Stimulated activated naive CD4-positive, alpha-beta T cell (primary cell): ENCODE measurements at places on chromosomes 1 and 21.

- DNase-seq: no peak
These were observed 3.4 kb downstream of the TAL1 start for GRCh38 chr1:47228644-47229030.

GRCh38 chr1:24704411-24705259 is 40.6 kb upstream of the CLIC4 start:
- DNase-seq: no peak

- DNase-seq: no peak
These were observed 24.5 kb upstream of the EPHA2 start for GRCh38 chr1:16180291-16180824.

DNA sequence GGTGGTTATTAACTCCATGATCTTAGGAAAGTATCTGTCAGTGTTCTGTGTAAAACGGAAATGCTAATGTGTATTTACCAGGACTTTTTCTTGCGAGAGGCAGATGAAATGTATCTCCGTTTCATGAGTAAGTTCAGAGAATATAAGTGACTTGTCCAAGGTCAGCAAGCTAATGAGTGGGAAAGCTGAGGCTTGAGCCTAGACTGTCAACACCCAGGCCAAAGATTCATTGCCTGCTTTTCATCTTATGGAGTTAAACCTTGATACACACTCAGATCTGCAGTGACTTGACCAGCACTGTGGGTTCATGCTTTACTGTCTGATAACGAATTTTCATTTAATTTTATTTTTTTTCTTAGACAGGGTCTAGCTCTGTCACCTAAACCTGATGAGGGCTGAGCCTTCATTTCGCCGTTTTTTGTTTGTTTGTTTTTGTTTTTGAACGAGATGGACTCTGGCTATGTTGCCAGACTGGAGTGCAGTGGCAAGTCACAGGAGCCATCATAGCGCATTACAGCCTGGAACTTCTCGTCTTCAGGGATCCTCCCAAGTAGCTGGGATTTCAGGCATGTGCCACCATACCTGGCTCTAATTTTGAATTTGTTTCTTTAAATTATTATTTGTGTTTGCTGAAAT is 918 bp upstream of the JTB start:
- DNase-seq: no peak

GRCh38 chr1:192474080-192474683 is 101.4 kb upstream of the RGS1 start:
- DNase-seq: peak; percentile 34

GRCh38 chr1:245124644-245125043 is 30.1 kb upstream of the KIF26B start:
- no peak for DNase-seq

- no peak for DNase-seq
These were observed 15.7 kb downstream of the S100A16 start for GRCh38 chr1:153597206-153597605.

GRCh38 chr1:238664139-238664538 is 722.2 kb upstream of the CHRM3 start:
- DNase-seq: no peak

- no peak for DNase-seq
These were observed 546 bp downstream of the SKI start for GRCh38 chr1:2228694-2229036.

GRCh38 chr1:25492323-25492722 is 51.1 kb upstream of the LDLRAP1 start:
- DNase-seq: no peak

- no peak for DNase-seq
These were observed 6.2 kb downstream of the CROCC start for GRCh38 chr1:16927711-16928485.

- no peak for DNase-seq
These were observed 60.1 kb downstream of the ATG4C start for GRCh38 chr1:62844030-62844429.

- DNase-seq: no peak
These were observed 713.5 kb downstream of the AMY1C start for GRCh38 chr1:104463126-104463697.

DNA sequence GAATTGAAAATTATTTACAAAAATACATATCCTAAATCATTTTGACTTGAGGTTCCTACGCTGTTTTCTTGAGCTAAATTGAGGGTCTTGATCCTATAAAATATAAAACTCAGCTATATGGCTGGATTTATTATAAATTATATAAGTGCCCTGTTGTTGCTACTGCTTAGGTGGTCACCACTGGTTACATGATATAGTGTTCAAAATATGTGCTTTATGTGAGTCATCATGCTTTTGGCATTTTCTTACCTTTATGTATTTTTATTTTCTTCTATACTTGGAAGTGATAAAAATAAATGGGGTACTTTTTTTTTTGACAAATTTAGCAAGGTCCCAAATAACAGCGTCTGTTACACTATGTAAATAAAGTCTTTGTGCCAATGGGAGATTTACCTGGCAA is 31.1 kb upstream of the PTPRC start:
- DNase-seq: no peak

- DNase-seq: no peak
These were observed 183.2 kb upstream of the ZRANB2 start for GRCh38 chr1:71264039-71264438.

- peak; percentile 50 for DNase-seq
These were observed 1.4 kb upstream of the RBM15 start for GRCh38 chr1:110337704-110338308.

GRCh38 chr1:176863613-176864012 is 300.9 kb downstream of the ASTN1 start:
- no peak for DNase-seq

DNA sequence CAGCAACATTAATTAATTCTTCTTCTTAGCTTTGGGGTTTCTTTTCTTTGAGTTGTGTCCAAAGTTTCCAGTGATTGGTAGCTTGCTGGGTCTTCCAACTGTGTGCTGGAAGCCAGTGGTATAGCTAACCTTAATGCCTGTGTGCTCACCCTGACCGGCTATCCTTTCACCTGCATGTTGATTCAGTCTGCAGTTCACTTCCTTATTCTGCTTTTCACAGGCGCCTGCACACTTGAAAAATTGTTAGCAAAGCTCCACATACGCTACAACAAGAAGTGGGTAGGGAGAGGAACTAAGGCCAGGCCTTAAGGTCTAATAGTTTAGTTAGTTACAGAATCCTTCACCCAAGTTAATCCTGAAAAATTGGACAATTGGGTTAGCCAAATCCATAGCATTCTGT is 35.7 kb downstream of the NCF2 start:
- DNase-seq: no peak

- DNase-seq: no peak
These were observed 13.2 kb downstream of the ODF2L start for GRCh38 chr1:86382878-86383277.

DNA sequence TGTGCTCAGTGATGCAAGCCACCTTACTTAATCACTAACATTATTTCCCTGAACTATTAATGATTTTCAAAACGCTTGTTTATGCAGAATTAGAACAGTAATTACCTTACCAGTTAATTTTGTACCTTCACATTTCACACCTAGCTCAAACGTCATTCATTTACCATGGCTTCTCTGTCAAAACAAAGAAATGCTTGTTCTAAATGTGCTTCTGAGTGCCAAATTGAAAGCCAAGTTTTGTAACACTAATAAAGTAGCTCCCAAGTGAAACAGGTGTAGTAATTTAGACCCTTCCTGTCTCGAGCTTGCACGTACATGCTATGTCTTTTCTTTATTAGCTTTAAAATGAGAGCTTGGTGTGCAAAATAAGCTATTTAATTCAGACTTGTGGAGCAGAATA is 533.7 kb upstream of the PKN2 start:
- DNase-seq: no peak

- DNase-seq: no peak
These were observed 80.2 kb upstream of the MACF1 start for GRCh38 chr1:39124282-39124681.

GRCh38 chr1:50417507-50417906 is 5.7 kb downstream of the DMRTA2 start:
- DNase-seq: no peak

GRCh38 chr1:67977756-67978155 is 72.7 kb downstream of the DIRAS3 start:
- no peak for DNase-seq

- peak; percentile 62 for DNase-seq
These were observed at the start of gene ELOVL1 for GRCh38 chr1:43367904-43368645. TSS of gene ELOVL1 (minus strand) at chr1:43368011. CDS start at chr1:43365609, 2,402 bp downstream.

DNA sequence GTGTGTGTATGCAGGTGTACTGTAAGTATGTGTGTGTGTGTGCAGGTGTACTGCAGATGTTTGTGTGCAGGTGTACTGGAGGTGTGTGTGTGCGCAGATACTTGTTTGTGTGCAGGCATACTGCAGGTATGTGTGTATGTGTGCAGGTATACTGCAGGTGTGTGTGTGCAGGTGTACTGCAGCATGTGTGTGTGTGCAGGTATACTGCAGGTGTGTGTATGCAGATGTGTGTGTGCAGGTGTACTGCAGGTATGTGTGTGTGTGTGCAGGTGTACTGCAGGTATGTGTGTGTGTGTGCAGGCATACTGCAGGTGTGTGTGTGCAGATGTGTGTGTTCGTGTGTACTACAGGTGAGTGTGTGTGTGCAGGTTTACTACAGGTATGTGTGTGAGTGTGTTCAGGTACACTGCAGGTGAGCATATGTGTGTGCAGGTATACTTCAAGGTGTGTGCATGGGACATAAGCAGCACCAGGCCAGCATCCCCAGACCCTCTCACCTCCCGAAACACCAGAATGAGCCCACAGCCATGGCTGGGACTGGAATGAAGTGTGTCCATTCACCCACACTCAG is 97.5 kb downstream of the DMRTB1 start:
- DNase-seq: no peak

- DNase-seq: no peak
These were observed 36.9 kb upstream of the QSOX1 start for GRCh38 chr1:180117764-180118116.

GRCh38 chr1:61892977-61893376 is 150.7 kb downstream of the PATJ start:
- DNase-seq: no peak

- no peak for DNase-seq
These were observed 313.2 kb downstream of the OLFM3 start for GRCh38 chr1:101683561-101683960.

GRCh38 chr1:24282491-24282890 is 36.7 kb upstream of the GRHL3 start:
- no peak for DNase-seq

GRCh38 chr1:184665360-184665759 is 89.3 kb downstream of the EDEM3 start:
- no peak for DNase-seq

GRCh38 chr21:16913010-16913409 is 599.8 kb upstream of the CXADR start:
- no peak for DNase-seq

DNA sequence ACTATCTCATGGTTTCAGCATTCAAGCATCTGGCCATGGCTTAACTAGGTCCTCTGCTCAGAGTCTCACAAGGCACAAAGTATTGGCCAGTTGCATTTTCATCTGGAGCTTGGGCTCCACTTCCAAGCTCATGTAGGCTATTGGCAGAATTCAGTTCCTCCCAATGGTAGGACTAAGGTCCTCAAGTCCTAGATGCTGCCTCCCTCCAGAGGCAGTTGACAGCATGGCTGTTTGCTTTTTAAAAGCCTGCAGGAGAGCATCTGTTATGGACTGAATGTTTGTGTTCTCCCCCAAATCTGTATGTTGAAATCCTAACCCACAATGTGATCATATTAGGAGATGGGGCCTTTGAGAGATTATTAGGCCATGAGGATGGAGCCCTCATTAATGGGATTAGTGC is 38.0 kb upstream of the HLX start:
- DNase-seq: no peak

DNA sequence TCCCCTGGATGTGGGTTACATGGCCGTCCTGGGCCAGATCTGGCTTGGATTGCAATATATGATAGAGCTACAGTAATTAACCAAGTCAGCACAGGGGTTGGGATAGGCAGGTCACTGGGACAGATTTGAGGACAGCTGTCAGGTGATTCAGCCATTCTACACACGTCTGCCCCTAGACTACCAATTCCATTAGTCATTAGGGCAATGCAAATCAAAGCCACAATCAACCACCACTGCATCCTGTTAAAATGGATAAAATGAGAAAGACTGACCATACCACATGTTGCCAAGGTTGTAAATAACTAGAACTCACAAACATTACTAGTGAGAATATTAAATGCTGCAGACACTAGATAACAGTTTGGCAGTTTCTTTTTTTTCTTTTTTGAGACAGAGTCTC is 16.0 kb downstream of the C21orf58 start:
- no peak for DNase-seq

DNA sequence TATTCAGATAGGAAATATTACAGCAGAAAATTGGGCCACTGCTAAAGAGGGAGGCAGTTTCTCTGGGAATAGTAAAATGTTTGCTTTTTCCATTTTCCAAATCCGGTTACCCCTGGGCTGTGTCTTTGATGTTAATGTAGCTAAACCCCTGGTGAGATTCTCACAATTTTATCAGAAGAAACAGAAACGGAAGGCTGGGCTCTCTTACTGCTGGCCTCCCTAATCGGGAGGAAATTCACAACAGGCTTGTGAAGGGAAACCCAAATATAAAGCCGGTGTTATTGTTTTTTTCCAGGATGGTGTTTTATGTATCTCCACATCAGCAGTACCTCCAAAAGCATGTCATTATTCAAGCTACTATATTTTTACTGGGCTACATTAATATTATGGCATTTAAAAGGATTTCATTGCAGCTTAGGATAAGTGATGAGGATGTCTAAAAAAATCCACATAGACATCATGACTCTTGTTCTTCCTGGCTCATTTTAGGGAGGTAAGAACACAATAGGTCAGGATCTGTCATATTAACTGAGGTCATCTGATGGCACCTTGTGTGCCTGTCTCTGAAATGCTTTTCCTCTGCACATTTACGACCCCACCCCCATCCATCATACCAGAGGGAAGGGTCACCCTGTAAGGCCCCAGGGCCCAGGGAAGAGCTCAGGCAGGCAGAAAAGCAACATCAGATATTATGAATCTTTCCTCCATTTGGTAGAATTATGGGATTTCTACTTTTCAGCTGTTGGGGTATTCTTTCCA is 158.7 kb downstream of the DSCAM start:
- DNase-seq: no peak

DNA sequence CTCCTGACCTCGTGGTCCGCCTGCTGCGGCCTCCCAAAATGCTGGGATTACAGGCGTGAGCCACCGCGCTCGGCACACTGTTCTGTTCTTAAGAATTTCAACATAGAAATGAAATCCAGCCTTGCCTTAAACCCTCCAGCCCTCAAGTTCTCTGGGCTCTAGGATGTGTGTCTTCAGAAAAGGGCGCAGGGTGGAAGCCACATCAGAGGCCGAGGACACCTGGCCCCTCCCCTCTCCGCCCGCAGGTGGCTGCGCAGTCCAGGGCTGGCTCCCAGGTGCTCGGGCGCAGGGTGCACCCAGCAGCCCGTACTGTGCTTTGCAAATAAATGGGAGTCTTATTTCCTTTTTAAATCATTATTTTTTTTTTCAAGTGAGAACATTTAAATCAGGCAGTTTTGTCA is 2.0 kb upstream of the C1orf174 start:
- peak; percentile 40 for DNase-seq

DNA sequence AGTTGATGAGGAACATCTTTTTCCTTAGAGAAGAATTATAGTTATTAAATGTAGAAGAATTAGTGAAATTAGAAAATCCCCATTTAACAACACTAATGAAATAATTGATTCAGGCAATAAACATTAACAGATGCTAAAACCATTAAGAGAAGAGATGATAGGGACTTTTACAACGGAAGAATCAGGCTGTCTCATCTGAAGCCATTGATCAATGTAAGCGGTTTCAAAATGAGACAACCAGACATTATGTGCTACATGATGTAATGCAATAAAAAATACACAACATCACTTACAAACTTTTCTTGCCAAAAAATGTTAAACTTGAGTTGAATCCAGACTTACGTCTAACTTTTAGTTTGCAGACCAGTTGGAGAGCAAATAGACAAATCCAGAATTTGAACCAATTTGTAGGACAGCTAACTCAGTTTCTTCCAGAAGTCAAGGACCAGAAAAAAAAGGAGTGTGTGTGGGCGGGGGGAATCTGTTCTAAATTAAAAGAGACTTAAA is 165.4 kb upstream of the DPT start:
- DNase-seq: no peak
